ENCODE measurements at places on chromosomes 13 and 19.

DNA sequence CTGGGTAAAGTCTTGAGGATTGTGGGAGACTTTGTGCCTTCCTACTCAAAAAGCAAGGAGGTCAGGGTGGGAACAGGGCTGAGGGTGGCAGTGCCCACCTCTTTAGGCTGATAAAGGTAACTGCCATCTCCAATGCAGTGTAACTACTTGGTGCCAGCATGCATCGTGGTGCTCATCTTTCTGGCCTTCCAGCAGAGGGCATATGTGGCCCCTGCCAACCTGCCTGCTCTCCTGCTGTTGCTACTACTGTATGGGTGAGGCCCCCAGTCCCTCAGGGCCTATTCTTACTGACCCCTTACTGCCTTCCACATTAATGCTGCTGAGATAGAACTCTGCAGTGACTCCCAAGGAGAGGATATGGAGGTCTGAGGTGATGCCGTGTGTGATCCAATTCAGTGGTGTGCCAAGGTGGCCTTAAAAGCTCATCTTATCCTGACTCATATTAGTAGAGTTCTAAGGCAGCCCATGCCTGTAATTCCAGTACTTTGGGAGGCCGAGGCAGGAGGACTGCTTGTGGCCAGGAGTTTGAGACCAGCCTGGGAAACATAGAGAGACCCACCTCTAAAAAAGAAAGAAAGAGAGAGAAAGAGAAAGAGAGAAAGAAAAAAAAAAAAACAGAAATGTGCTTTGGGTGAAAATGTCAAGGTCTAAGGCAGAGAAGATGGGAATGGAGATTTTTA is 9.7 kb upstream of the ARHGAP45 start:
- DNase-seq: no peak

DNA sequence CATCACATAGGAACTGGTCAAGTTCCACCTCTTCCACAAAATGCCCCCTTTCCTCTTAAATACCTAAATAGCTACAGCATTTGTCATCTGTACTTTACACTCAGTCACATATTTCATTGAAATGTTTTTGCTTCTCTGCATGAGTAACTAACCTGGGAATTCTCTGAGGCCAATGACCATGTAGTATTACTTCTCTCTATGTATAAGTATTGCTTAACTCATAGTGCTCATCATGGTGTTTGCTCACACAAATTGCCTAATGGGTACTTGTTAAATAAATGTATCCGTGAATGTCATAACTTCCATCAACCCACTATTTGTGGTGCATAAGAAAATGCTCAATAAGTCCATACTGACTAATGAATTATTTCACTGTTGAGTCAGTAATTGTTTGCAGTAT is 115.5 kb downstream of the FGF14 start:
- DNase-seq: no peak

DNA sequence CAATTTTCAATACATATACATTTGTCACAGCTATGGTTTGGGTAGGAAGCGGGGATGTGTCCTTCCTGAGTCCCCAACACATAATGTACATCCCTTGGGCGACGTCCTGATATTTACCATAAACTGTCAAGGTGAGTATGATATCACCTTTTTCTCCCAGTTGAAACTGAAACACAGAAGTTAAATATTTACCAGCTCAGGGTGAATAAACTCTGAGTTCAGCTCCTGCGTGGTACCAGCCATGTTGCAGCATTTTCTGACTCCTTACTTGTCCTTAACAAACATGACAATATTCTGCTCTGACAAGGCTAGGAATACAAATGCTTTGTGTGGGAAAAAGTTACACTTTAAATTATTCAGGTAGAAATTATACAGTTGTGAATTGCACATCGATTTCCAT is 294.2 kb downstream of the TEX29 start:
- no peak for DNase-seq

GRCh38 chr19:4555657-4556561 is 3.6 kb downstream of the SEMA6B start:
- no peak for DNase-seq

DNA sequence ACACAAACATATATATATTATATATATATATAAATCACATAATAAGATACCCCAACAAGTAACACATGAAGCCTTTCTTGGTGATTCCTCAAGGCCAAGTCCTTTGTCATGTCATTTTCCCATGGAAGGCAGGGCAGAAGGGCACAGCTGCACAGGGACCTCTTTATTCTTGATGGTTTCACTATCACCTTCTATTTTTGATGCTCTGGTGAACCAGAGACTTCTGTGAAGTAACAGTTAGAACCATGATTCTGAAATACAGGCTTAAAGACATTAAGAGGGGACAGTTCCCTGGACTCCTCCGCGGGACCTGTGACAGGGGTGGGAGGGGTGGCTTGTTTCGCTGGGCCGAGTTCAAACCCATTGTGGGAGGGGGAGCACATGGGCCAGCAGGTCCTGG is 104.0 kb downstream of the DGKH start:
- no peak for DNase-seq

GRCh38 chr19:39411832-39412099 is 703 bp upstream of the PLEKHG2 start:
- DNase-seq: peak; percentile 77
